ENCODE measurements at places on chromosomes 6 and 20.

DNA sequence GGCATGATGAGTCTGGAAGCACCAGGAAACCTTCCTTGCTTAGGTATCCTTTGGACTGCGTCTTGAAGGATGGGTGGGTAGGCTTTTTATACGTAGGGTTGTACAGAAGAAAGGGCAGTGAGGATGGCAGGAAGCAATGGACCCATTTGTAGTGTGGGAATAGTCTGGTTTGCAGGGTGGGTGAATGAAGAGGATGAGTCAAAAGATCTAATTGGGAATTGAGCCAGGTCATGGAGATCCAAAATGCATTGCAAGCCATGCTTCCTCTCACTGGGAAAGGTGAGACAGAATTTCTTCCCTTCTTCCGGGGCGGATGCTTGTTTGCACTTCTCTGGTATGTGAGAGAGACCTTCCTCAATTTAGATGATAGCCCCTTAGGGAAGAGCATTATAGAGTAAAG is 10.1 kb upstream of the BTBD3 start:
- no peak for DNase-seq

- no peak for DNase-seq
These were observed 27.6 kb downstream of the ZNF311 start for GRCh38 chr6:28977341-28978132.

DNA sequence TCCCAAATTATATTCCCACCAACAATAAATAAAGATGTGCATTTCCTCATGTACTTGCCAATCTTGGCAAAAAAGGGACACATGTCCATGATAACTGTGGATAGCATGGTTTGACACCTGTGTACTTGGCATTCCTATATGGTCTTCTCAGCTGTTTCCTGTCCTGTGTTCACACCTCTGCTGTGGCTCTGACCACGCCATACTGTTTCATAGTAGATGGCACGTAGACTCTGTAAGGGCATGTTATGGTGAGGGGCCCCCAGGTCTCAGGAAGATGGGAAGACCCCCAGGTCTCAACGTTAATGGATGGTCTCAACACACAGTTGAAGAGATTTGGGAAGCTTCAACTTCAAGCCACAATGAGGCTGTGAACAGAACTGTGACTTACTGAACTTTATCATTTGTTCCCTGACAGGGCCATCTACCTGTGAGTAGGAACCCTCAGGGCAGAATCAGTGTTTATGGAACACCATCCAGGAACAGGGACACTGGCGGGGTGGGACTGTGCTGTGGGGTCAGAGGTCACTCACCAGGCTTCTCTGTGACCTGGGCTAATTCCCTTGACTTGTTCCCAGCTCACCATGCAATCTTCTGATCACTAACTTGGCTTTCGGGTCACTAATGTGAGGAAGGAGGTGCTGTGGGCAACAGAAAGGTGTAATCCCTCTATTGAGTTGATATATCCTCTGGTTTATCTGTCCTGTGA is 11.8 kb downstream of the ZBTB24 start:
- no peak for DNase-seq

DNA sequence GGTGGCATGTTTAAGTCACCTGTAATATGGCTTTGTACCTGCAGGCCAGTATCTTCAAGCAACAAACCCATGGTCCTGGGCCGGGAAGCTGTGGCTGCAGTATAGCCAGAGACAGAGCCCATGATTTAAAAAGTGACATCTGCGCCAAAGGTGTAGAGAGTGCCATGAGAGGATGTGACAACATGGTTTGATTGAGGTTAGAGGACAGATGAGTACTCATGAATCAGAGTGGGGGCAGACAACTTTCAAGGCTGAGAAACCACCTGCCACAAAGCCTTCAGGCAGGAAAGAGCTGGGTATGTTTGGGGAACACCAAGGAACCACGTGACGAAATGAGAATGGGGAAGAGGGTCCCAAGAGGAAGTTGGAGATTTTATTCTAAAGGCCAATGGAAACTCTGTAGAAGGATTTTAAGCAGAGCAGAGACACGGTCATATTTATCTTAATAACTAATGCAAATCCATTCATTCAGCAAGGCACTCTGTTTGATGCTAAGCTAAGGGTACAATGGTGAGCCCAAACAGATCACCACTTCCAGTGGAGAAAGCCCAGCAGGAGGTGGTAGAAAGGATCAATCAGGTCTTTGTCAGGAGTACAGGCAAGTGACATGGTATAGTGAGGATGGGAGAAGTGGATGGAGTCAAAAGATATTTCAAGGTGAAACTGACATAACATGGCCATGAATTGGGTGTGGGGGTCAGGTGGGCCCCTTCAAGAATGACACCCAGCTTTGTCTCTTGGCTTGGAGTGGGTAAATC is 3.4 kb upstream of the MICAL1 start:
- no peak for DNase-seq

DNA sequence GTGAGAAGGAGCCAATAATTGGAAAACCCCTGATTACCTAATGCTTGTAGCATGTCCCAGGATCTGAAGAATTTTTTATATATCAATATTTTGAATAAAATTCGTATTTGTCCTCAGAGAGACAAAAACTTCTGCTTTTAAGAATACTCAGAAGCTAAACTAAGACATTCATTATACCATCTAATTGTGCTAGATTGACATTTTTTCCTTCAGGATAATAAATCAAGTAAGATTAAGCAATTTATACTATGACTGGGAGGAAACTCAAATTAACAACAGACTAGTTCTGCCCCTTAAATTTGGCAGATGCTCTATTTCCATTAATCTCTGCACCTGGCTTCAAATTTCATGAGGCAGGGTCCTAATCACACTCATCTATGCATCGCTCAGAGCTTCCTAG is 291.4 kb downstream of the PLCB1 start:
- no peak for DNase-seq

GRCh38 chr6:164252948-164253347 is 838.4 kb downstream of the QKI start:
- no peak for DNase-seq

GRCh38 chr6:63821442-63821841 is 185.8 kb downstream of the PHF3 start:
- DNase-seq, result no peak

DNA sequence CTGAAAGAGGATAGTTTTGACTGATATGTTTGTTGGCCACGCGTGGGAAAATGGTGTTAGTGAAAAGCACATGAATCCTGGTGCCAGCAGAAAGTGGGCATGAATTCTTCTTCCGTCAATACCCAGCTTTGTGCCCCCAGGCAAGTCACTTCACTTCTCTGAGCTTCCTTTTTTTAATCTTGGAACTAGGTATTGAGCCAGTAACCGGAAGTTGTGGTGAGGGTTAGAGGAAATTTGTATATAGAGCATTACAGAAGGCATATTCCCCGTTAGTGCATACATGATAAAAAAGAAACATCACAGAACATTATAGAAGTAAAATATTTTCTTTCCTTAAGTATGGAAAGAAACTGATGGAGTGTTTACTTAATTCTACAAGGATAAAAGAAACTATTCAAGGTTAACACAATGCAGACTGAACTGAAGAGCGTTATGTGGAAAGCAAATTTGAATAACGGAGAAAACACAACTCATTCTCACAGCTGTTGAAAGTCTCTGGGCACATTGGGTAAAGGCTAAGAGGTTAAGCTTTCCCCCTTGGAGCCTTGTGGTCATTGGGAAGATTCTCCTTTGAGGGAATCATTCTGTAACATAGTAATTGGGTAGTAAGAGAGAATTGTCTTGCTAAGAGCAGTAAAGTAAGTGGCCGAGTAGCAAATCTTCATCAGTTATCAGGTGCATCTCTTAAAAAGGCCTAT is 223.1 kb downstream of the BCAS1 start:
- no peak for DNase-seq

DNA sequence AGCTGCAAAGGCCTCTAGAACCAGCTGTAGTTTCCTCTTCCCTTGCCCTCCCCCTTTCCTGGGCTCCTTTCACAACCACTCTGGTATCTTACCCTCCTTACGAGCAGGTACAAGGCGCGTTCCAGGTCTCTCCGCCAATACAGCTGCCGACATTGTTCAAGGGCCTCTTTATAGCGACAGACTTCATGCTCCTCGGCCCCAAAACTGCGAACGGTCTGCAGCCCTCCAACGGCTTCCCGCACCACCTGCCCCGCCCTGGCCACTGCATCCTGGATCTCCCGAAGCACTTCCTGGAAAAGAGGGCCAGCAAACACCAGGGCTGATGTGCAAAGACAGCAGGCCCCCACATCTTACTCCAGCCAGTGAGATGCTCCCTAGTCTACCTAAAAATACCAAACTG is 6.0 kb downstream of the TAP2 start:
- no peak for DNase-seq

DNA sequence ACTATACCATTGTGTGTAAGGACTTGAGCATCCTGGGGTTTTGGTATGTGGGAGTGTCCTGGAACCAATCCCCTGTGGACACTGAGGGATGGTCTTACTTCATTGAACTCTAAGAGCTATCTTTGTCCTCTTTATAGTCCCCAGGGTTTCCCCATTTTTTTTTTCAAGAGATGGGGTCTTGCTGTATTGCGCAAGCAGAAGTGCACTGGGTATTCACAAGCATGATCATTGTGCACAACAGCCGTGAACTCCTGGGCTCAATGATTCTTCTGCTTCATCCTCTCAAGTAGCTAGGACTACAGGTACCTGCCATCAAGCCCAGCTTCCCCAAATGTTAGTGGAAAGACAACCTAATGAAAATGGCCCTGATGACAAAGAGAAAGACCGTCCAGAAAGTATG is 2.2 kb upstream of the ASCC3 start:
- DNase-seq, result no peak

All from AG08396 (cell line).